Stimulated activated CD8-positive, alpha-beta memory T cell treated with anti-CD3 and anti-CD28 coated beads, Interleukin-12 subunit alpha, Interleukin-12 subunit beta, amount 100 ng/mL, for 4 hours (primary cell): ENCODE measurements at places on chromosomes 12 and 14.

DNA sequence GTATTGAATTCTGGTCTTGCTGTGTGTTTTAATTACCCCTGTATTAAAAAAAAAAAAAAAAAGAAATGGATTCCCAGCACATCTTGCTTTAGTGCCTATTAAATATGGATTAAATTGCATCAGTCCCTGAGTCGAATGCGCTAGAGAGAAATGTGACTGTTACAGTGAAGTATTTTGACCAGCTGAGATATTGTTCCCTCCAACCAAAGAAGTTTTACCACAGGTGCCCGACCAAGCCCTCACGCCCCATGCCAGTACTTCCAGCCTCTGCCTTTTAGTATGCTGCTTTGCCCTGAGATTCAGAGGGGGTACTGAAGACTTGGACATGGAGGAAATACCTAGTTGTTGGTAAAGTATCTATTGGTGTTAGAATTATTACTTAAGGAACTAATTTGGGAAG lies 159.7 kb downstream of the TTLL5 start:
- no peak for DNase-seq

- DNase-seq: no peak
These were observed 6.3 kb upstream of the SERPINA1 start for GRCh38 chr14:94394581-94395207.

DNA sequence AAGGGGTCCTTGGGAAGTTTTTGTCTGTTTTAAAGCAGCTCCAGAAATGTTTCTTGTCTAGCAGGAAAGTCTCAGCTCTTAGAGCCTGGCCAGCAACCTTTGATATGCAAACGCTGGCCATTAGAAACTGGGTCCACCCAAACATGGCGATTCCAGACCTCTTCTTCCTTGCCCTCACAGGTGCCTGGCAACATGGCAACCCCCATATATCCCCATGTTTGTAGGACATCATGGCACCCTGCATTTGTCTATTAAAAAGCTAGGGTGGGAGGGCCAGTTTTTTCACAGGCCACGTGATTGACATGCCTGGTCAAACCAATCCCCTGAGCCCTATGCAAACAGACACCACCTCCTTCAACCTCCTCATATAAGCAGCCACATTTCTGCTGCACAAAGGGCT lies 848.7 kb upstream of the FOXG1 start:
- DNase-seq: no peak

GRCh38 chr12:80200414-80200813 lies 101.1 kb downstream of the OTOGL start:
- no peak for DNase-seq

GRCh38 chr14:105908481-105908911 lies 382.1 kb downstream of the TMEM121 start:
- DNase-seq: no peak

DNA sequence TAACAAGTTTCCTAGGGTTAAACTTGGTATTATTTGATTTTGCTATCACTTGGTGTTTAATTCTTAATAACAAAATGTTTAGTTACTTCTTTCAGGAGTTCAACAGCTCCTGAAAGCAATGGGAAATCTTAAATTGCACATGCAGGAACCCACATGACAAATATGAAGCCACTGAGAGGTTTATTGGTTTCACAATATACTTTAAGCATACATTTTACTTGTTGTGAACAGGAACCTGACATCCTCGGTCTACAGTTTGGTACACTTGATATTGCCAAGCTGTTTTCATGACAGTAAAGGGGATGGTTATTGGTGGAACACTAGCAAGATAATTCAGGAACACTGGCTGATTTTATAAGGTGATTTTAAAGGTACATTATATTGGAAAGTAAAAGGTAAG lies 46.2 kb downstream of the SLC38A1 start:
- no peak for DNase-seq

DNA sequence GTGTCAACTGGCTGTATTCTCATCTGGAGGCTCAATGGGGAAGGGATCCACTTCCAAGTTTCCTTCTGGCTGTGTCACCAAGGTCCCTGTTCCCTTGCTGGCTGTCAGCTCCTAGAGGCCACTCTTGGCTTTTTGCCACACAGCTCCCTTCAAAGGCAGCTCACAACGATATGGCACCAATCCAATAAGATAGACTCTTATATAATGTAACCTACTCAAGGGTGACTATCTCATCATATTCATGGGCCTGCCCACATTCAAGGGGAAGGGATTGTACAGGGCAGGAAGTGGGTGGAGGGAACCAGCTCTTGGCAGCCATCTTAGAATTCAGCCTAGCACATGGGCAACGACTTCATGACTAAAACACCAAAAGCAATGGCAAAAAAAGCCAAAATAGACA lies 98.7 kb upstream of the PLXNC1 start:
- no peak for DNase-seq

DNA sequence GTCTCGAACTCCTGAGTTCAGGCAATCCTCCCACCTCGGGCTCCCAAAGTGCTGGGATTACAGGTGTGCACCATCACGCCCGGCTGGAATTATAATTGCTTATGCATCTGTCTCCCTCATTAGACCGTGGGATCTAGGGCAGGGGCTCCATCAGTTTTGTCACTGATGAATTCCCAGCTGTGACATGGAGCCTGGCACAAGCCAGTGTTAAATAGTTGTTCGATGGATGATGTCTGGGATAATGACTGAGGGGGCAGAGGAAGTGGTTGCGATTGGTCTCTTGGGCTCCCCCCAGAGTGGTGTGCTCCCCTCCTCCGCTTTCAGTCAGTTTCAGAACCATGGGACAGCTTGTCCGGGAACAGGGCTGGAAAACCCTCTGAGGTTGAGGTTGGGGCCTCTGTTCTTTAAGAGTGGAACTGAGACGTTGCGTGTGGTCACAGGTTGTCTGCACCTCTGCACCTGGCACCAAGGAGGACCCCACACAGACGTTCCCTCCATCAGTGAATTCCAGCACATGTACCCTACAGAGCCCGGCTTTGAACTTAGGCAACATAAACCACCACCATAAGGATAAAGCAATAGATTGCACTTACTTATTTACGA lies 30.8 kb upstream of the BATF start:
- DNase-seq: no peak

- DNase-seq: no peak
These were observed 129.5 kb upstream of the NCOR2 start for GRCh38 chr12:124696693-124697476.

GRCh38 chr14:95274279-95274678 lies 45.4 kb downstream of the CLMN start:
- DNase-seq: no peak

- DNase-seq: no peak
These were observed 6.5 kb downstream of the C12orf43 start for GRCh38 chr12:121009741-121010140.

DNA sequence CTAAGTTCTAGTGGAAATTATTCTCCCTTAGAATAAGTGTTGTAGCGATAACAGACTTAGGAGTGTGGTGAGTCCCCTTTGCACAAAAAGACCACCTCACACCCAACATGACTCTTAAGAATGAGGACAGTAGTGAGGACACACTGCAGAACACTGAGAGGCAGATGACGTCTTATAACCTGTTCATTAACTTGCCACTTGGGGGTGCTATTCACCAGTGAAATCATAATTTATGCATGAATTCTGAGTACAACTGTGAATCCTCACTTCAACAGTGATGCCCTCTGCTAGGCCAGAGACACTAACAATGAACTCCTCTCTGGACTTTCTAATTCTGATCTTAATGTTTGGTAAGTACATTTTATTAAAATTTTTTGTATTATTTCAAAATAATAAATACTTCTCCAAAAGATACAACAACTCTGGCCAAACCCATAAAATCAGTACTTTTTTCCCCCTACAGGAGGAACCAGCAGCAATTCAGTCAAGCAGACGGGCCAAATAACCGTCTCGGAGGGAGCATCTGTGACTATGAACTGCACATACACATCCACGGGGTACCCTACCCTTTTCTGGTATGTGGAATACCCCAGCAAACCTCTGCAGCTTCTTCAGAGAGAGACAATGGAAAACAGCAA lies 274.7 kb downstream of the DAD1 start:
- DNase-seq: no peak

DNA sequence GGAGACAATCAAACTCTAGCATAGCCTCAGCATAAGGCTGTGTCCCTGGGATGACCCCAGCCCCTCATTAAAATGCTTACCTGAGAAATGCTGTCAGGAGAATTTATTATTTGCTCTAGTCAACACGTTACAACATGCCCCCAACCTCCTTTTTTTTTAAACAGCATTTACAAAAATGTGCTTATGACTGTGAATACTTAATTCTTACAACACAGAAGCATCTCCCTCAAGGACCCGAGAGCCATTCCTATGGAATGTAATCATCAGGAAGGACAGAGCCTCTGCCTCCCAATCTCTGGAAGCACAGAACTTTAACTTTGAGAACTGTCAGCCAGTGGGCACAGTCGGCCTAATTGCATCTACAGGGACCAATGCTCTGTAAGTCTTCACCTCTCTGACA lies 136.6 kb upstream of the OVCH1 start:
- no peak for DNase-seq

DNA sequence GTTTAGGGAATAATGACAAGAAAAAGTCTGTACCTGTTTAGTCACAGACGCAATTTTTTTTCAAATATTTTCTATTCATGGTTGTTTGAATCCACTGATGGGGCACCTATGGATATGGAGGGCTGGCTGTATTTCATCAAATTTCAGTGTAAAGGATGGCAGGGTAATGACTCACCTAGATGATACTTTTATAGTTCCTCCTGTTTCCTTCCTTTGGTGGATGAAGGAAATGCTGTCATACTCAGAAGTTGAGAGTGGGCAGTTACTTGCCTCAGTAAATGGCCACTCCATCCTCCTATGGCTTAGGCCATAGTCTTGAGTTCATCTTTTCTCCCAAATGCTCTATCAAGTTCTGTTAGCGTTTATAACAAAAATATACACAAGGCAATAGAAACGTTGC lies 18.9 kb upstream of the C12orf71 start:
- no peak for DNase-seq

DNA sequence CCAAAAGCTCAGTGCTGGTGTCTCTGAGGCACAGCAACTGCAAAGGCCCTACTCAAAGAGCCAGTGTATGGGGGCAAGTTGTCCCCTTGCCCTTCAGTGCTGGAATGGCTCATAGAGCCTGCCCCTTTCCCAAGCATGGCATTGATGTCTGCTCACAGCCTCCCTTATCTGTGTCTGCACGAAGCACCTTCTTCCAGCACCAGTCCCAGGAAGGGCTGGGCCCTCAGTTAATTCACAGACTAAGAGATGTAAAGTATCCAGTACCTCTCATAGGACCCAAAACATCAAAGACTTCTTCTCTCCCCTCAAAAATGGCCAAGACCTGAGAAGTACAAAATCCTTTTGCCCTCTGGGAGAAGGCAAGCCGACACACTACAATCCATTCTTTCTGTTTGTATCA lies 1.6 kb upstream of the CMAS start:
- DNase-seq: no peak

- DNase-seq: no peak
These were observed 82.6 kb upstream of the HMGA2 start for GRCh38 chr12:65741656-65742017.

DNA sequence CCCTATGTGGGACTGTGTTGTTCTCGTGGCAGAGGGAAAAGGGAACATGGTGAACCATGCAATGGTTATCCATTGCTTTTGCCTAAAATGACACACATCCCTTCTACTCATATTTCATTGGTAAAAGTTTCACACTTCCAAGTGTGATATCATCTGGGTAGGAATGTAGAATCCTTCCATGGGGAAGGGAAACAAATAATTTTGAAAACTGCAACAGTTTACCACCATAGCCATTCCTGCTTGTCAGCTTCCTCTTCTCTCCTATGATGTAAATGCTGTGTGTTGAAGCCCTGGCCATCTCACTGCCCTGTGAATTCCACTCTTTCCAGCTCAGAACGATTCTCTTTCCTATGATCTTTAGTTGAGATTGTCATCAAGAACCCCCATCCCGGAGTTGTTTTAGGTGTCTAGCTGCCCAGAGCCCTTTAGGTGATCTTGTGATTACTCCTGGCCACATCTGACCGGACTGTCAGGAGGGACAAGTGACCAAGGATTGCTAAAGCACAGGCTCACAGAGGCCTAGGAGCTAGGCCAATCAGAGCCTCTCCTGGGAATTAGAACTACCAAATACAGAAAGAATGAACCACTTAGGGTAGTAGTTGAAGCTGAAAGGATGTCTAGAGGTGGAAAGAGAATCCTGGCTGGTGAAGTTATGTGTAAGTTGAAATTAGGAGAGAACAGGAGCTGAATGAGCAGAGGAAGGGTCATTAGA lies 84.6 kb downstream of the VCPKMT start:
- no peak for DNase-seq

DNA sequence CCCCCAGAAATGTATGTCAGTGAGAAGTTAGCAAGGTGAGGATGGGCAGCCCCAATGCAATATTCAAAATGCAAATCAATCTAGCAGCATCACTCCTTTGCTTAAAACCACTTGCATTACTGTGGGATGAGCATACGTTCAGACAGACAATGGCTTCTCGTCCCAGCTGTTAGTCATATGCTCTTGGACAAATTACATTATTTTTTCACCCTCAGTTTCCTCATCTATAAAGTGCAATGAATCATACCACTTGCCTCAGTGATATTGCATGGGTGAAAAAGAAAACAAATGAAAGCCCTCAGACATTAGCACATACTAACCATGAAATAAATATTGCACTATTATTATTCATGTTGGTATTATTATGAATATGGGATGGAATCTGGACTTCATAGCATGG lies 132.3 kb downstream of the C12orf75 start:
- no peak for DNase-seq
